Stimulated activated naive CD8-positive, alpha-beta T cell treated with anti-CD3 and anti-CD28 coated beads, Interleukin-15, amount 100 ng/mL, for 72 hours (primary cell): ENCODE measurements at places on chromosomes 4 and X.

DNA sequence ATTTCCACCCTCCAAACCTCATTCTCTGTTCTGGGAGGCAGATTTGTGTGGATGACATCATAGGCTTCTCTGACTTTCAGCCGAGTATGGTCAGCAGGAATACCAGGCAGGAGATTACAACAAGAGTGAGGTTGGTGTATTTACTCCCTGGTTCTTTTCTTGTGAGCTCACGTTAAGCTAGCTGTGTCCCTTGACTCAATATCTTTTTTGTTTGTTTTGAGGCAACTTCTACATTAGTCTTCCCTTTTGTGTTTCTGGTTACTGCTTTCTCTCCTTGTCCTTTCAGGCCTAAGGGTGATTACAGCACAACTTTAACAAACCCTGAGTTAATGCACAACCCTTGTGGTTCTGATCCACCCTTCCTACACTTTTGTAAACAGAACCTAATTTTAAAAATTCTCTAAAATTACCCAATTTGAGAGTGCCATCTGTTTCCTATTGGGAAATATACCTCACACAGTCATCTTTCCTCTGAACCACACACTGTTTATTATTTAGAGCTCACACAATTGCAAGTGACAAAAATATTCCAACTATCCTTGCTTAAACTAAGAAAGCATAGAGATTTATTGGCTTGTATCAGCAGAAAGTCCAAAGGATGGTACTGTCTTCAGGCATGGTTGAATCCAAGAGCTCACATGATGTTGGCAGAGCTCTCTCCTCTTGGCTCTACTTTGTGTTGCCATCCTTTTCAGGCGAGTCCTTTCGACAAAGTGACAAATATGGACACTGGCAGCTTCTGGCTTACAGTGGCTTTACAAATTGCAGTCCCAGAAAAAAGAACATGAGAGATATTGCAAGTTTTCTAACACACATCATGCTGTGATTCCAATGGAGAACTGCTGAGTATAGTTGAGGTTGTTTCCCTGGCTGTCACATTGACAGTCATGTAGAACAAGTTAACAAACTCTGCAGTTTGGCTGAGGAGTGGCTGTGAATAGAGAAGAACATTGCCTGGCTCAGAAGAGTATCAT lies 150.5 kb upstream of the DDIT4L start:
- DNase-seq: no peak

GRCh38 chr4:182873726-182874125 lies 43.5 kb downstream of the DCTD start:
- DNase-seq: no peak

- DNase-seq: no peak
Observed at GRCh38 chr4:183352546-183352945, 30.3 kb upstream of the CLDN24 start.

DNA sequence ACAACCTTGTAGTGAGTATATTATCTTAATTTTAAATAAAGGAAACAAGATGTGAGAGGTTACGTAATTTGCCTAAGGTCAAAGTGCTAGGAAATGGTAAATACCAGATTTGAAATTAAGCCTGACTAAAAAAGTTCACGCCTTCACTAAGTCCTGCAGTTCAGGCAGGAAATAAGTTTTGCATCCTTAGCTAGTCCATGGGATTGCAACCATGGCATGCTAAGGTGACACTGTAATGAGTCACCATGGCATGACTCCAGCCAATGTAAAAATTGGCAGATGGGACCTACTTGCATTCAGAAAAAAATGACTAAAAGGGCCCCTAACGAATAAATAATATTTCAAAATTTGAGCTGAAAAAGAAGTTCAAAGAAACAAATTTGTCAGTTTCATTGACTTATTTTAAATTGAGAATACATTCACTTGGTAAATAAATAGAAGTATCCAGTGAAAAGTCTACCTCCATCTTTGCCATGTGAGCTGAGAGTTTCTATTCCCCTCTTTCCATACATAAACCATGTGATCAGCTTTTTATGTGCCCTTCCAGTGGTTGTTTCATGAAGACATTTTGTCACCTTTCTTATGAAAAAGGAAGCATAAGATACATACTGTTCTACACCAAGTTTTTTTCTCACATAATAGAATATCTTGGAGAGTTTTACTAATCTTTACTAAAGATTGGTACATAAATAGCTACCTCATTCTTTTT lies 72.4 kb downstream of the ANKRD50 start:
- no peak for DNase-seq

DNA sequence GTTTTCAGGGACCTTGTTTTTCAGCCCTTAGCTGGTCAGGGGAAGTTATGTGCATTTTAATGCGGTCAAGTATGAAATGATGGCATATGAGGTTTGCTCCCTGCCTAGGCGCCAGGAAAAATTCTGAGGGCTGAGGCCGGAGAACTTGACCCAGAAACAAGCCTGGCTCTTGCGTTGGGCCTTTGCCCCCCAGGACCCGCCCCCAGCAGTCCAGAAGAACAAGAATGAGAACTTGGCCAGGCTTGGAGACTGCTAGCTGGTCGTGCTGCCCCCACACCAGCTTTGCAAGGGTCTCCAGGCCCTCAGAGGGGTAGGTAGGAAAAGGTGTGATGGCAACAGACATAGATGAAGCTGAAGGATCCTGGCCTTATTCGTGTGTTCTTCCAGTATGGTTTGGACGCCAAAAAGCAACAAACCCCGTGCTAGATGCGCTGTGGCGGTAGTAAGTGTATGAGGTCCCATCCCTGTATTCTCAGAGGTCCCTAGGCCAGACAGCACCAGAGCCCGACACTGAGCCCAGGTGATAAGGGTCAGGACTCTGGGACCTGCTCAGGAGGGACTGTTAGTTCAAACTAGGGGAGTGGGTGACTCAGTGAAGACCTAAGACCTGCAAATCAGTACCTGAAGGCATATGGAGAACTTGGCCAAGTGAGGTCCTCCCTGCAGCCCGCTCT lies 10.5 kb downstream of the NKX3-2 start:
- DNase-seq: no peak

- no peak for DNase-seq
Observed at GRCh38 chr4:8155048-8155447, 3.6 kb downstream of the ABLIM2 start.

DNA sequence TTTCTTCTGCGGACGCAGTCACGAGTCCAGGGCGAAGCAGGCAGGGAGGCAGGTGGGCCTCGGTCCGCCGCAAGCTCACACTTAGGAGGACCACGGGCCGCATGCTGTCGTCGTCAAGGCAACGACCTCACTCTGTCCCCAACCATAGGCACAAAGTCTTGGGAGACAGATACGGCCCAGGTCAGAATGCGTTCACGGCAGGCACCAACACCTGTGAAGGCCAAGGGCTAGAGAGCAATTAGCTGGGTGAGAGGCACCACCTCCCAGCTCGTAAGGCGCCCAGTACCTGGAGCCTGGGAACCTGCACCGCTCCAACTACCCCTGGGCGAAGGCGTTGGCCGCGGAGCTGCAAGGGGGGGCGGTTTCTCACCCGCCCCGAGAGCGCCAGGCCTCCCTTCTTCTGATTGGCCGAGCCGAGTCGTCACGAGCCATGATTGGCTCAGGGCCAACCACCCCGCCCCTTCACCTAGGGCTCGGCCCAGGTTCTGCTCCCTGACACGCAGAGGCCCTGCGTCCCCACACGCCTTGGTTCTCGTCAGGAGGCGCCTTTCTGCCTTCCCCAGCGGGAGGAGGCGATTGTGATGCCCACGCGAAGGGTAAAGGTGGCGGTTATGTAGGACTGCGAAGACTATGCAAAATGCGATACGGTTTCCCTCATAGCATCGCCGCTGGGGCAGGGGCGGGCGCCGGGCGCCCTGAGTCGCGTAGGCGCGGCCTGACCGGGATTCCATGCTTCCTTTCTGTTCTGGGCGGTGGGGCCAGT lies at the start of gene CDKL2:
TSS of gene CDKL2 (minus strand) at position 355 of the 763 bp plus-strand sequence. CDS start 4,540 bp downstream, outside the sequence.
- DNase-seq: peak; percentile 93

- no peak for DNase-seq
Observed at GRCh38 chr4:72505314-72505744, 63.7 kb downstream of the ADAMTS3 start.

DNA sequence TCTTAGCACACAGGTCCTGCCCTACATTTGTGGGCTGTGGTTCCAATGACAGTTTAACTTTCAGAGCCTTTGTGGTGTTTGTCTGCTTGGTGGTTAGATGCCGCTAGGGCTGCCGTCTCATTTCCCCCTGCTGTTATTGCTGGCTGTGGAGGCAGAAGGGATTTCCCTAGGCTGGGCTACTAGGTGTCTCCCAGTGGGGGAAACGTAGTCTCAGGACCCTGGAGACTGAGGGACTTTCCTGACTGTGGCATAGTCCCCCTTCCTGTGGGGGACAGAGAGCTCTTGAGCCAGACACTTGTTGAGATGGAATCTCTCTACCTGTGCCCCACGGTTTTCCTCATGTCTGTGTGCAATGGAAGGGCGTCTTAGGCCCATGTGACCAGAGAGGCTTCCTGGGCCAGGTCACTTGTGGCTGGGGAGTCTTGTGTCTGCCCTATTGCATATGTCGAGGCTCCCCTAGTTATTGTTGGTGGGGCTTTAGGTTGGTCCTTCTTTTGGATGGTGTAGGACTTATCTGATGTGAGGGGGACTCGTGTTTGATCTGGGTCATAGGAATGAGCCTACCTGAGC lies 68.2 kb downstream of the ARHGAP10 start:
- peak; percentile 88 for DNase-seq

GRCh38 chr4:17704020-17704650 lies 77.3 kb downstream of the FAM184B start:
- DNase-seq: no peak

GRCh38 chr4:74087481-74087880 lies 11.5 kb downstream of the CXCL2 start:
- no peak for DNase-seq

DNA sequence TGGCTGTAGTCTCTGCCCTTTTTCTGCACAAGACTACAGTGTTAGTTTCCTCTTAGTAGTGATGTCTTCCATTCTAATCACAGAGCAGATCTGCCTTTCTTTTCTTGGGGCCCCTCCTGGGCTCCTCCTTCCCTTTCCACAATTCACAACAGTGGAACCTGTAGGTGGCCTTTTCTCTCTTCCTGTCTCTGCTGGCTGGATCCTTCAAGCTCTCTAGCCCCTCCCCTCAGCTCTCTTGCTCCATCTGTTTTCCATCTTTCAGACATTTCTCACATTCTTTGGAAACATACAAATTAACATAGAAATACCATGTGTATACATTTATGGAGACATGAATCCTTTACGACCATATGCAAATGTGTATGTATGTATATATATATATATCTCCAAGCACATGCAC lies 304 bp upstream of the SPIN2A start:
- no peak for DNase-seq

- DNase-seq: no peak
Observed at GRCh38 chr4:167713756-167714155, 378.6 kb upstream of the ANXA10 start.

- DNase-seq: no peak
Observed at GRCh38 chrX:1788300-1788911, 173.5 kb downstream of the ASMT start.

- no peak for DNase-seq
Observed at GRCh38 chr4:148141501-148141900, 300.7 kb downstream of the NR3C2 start.

DNA sequence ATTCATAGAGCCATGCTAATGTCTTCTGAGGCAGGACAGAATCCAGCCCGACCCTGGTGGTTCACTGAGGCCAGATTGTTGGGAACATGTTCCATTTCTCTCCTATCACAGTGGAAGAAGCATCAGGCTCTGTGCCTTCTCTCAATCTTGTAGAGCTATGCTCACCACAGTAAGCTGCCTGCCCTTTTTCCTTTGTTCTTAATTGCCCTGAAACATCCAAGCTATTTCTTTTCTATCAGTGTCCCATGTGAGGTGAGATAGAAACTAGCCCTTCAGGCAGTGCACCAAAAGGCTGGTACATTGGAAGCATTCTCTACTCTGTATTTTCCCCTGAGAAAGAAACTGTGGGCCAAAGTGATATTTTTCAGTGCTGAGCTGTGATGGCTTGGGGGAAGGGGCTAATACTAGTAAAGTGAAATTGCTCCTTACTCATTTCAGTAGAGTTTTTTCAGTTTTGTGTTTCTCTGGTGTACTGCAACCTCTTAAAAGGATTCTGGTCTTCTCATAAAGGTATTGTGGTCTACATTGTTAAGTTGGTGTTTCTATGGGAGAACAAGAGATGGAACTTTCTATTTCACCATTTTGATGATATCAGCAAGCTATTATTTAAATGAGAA lies 611.2 kb downstream of the RPA4 start:
- DNase-seq: peak; percentile 19
